H9 (cell line): ENCODE measurements at places on chromosomes 16 and 17. TPM values are rescaled to one million over a fixed set of nuclear protein-coding genes. Genes with fewer than 3 reads are reported as not detected.

Gene TMED6
- total RNA-seq = 0.31 TPM in 1 of 2 replicates, not detected in the other

Gene TMEM94
- 61.4 and 67.9 TPM in 2 replicates for total RNA-seq

- DNase-seq = no peak
Observed at GRCh38 chr17:36623281-36623680, 21.9 kb downstream of the MRM1 start.

DNA sequence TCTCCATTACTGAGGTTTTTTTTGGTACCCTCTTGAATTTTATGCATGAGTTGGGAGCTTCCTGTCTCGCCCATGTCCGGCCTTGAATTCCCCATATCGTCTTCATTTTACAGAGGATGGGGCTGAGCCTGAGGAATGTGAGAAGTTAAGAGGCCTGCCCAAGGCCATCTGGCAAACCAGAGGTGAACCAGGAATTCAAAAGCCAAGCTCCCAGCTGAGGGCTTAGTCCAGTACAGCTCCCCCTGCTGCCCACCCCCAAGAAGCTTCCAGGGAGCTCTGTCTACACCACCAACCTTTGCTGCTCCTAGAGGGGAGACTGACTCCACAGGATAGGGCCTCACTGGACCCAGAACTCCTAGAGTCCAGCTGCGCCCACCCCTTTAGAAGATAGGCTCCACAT, 20.7 kb upstream of the C16orf78 start:
- DNase-seq = peak; percentile 81

GRCh38 chr16:48565752-48566151, 44.2 kb downstream of the N4BP1 start:
- no peak for DNase-seq

DNA sequence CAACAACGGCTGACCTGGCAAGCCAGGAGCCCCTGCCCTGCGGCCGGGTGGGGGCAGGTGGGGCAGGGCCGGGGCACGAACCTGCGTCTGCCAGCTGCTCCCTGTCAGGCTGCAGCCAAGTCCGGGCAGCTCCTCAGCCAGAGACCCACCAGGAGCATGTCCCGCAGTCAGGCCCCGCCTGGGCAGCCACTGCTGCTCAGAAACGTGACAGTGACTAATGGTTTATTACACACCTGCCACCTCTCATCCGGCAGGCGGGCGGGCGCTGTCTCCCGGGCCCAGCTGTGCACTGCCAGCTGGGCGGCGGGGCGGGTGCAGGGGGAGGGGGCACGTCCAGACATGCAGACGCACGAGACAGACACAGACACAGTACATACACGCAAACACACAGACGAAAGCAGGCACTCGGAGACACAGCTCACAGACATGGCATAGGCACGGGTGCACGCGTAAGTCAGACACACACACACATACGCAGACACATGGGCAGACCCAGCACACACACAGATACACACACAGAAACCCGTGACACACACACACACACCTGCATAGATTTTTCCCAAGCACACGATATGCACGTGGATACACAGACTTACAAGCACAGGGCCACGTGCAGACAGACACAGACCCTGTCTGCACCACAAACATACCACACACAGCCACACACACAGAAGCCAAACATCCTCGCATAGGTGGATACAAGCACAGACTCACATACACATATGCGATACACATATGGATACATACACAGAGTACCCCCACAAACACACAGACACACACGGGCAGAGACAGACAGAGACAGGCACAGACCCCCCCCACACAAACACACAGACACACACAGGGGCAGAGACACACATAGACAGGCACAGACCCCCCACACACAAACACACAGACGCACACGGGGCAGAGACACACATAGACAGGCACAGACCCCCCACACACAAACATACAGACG, 248.3 kb upstream of the CIBAR2 start:
- no peak for DNase-seq
